ENCODE measurements at places on chromosomes 11 and 22.

DNA sequence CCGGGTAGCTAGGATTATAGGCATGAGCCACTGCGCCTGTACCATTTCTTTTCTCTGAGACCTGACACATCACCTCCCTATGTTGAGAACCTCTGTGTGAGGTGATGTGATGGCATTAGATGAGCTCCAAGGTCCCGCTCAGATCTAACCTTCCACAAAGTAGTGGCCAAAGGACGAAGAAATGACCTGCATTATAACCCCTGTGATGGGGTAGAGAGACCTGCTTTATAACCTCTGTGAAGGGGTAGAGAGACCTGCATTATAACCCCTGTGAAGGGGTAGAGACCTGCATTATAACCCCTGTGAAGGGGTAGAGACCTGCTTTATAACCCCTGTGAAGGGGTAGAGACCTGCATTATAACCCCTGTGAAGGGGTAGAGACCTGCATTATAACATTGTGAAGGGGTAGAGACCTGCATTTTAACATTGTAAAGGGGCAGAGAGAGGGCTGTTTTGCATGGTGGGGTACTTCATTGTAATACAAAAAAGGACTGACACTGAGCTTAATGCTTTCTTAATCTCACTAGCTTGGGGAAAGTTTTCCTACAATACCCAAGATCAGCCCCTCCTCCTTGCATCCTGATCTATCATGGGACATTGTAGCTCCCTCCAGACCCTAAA, 8.5 kb downstream of the MIEF1 start:
- DNase-seq, result no peak

DNA sequence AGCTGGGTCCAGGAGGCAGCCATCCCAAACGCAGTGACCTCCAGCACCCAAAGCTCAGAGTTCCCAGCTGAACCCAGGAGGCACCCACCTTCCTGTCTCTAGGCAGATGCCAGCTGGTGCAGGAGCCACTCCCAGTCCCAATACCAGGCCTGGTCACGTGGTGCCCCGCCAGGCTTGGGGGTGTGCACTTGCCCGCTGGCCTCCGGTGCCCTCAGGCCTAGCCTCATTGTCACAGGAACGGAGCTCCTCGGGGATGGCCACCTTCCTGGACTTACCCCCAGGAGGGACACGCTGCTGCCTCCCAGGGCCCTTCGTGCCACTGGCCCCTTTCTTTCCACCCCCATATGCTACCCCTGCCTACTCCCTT, 4.6 kb downstream of the BID start:
- no peak for DNase-seq

GRCh38 chr11:132318421-132319157, 948.2 kb downstream of the NTM start:
- no peak for DNase-seq

DNA sequence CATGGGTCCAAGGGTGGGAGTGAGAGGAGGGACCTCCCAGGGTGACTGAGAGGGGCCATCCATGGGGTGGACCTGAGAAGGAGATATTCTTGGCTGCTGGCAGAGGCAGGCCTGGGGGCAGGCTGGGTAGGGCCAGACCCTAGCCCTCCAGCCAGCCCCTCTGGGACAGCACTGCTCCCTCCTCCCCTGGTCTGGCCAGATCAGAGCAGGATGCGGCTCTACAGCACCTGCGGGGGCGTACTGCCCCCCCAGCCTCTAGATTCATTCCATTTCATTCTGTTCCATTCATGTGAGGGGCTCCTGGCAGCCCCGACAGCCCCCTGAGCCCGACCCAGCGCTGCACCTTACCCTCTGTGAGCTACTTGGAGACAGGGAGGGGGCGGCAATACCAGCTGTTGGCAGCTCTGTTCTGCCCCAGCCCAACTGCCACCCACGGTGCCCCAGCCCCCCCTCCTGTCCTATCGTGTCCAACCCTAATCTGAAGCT, 34.3 kb upstream of the MYRF start:
- no peak for DNase-seq

DNA sequence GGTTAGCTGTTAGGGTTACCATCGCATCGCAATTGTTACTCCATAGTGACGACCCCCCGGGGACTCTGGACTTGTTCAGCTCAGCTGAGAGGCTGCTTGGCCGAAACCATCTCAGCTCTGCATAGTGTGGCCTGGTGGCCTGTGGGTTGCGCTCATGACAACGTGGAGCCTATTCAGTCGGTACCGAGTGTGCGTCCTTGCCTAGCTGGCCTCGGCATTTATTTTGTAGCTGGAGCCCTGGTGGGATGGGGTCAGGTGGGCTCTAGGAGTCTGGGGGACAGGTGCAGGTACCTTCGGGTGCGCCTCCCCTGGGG, 13.5 kb downstream of the LRP5 start:
- no peak for DNase-seq

- no peak for DNase-seq
These were observed 61.3 kb upstream of the DBX1 start for GRCh38 chr11:20221566-20221965.

DNA sequence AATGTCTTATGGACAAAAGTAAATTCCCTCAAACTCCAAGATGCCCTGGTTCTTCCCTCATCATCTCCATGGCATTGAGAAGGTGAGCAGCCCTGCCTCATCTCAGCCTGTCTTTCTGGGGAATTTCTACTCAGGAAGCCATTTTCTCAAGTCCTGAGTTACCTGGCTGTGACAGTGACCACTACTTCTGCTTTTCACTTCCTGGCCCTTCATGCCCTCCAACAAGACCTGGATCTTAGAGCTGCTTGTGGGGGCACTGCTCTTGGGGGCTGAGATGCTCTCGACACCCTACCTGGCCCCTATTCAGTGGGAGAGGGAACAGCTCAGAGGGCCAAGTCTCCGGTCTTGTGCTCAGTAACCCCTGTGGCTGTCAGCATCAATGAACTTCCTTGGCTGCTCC, 5.5 kb upstream of the IGSF22 start:
- DNase-seq, result no peak

GRCh38 chr11:93905384-93905783, 55.0 kb upstream of the VSTM5 start:
- DNase-seq, result no peak

DNA sequence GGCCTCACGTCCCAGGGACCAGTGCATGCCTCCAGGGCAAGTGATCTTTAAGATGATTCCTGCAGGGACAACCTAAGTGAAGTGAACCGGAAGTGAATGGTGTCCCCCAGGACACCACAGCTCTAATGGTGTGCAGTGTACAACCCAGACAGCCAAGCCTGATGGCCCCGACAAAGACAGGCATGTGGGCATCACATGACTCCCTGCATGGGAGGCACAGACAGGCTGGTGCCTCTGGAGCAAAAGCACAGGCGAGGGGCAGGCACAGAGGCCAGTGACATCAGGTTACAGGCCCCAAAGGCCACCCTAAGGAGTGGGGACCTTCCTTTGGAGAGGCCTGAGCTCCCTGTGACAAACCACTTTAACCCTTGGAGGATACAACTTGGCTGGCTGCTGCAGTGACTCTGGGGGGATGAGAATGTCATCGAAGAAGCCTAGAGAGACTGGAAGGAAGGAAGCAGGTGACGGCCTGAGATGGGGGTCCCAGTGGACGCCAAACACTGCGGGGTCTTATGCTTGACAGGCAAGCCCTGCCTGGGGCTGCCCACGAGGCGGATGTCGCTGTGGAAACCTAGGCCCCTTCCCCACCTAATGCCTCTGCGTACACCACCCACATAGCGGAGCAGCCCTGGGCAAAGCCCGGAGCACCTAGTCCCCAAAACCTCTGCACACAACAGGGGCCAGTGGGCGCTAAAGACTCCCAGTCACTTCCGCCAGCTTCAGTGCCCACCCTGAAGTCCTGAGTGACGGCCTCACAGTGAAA, 12.4 kb downstream of the POLR3H start:
- no peak for DNase-seq

DNA sequence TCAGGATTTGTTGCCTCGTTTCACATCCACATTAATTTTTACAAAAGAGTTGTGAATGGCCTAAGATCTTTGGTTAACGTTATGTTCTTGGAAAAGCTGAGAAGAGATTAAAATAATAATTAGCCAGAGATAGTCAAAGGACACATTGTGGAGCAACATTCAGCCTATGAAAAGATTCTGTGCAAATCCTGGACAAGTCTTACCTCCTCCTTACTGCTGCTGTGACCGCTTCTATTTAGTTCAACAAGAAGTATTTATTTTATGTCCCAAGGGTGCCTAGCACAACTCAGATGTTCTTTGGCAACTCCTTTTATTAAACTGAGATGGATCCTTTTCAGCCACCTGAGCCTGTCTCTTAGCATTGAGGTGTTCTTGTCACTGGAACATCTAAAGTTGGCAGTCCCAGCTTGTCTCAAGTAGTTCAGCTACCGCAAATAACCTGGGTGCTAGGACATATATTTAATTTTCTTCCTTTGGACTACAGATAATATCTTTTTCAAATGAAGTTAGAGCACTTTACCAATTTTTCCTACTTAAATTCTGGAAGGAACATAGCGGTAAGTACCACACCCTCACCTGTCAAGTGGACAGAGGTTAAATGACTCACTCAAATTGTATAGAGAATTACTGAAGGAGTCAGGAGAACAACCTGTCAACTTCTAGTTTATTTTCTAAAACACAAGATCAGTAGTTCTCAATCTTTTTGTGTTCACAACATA, 80.5 kb upstream of the CHRM4 start:
- no peak for DNase-seq

GRCh38 chr11:60777572-60777971, 7.6 kb upstream of the MS4A10 start:
- DNase-seq, result no peak

- DNase-seq, result no peak
These were observed 17.3 kb downstream of the KCTD17 start for GRCh38 chr22:37068859-37069258.

DNA sequence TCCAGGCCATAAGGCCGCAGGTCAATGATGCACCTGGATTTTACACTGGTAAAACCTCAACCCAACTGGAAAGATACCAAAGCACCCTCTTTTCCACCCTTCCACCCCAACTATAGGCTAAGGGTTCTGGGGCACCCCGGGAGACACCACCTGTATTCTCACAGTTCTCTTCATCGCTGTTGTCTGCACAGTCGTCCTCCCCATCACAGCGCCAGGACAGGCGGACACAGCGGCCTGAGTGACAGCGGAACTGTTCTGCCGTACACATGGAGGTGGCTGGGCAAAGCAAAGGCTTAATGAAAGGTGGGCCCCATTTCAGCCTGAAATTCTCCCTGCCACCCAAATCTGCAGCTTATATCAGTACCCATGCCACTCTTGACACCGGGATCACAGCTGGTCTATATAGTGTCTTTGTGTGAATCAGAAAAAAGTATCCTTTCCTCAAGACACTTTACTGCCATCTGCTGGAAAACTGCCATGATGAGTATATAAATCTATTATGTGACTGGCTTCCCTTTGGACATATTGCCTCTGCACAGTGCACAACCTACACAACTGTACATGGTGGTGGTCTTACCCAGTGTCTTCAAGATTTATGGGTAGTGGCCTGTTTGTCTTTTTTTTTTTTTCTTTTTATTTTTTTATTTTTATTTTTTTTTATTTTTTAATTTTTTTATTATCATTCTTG, 21.5 kb downstream of the LRP4 start:
- no peak for DNase-seq

- no peak for DNase-seq
These were observed 33.6 kb downstream of the ASRGL1 start for GRCh38 chr11:62370743-62371440.

GRCh38 chr22:23685205-23685784, 5.5 kb upstream of the RGL4 start:
- no peak for DNase-seq

- DNase-seq, result peak; percentile 64
These were observed 12.1 kb downstream of the PLAAT5 start for GRCh38 chr11:63478896-63479295.

GRCh38 chr22:39388261-39389011, 11.1 kb upstream of the TAB1 start:
- peak; percentile 89 for DNase-seq

- DNase-seq, result no peak
These were observed 200.6 kb downstream of the CEP164 start for GRCh38 chr11:117528097-117528721.

- DNase-seq, result no peak
These were observed 839.8 kb upstream of the CNTN5 start for GRCh38 chr11:98180921-98181320.

DNA sequence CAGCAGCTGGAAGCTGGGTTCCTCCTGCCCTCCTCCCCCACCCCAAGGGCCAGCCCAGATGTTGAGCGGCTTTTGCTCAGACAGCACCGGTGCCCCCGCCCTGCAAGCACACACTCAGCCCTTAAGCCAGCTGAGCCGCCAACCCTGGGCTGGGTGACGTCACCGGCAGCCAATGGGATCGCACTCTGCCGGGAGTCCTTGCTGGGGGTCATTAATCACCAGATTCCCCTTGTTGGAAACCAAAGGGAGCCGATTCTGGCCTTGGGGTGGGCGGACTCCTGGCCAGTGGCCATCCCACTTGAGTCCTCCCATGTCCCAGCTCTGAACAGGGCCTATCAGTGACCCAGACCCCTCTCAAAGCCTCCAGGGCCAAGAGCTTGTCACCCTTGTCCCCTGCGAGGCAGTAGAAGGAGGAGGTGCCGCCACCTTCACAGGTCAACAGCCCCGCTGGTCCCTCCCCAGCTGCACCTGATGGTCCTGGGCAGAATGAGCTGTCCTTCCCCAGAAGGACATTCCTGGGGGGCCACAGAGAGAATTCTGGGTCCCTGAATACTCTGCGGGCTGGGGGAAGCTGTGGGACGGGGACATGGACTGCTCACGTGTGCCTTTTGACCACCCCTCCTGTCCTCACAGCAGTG, 7.4 kb downstream of the DUSP8 start:
- DNase-seq, result no peak

GRCh38 chr11:44766112-44766971, 39.6 kb downstream of the TSPAN18 start:
- DNase-seq, result no peak

GRCh38 chr11:83813296-83813695, 527.1 kb upstream of the CCDC90B start:
- no peak for DNase-seq

DNA sequence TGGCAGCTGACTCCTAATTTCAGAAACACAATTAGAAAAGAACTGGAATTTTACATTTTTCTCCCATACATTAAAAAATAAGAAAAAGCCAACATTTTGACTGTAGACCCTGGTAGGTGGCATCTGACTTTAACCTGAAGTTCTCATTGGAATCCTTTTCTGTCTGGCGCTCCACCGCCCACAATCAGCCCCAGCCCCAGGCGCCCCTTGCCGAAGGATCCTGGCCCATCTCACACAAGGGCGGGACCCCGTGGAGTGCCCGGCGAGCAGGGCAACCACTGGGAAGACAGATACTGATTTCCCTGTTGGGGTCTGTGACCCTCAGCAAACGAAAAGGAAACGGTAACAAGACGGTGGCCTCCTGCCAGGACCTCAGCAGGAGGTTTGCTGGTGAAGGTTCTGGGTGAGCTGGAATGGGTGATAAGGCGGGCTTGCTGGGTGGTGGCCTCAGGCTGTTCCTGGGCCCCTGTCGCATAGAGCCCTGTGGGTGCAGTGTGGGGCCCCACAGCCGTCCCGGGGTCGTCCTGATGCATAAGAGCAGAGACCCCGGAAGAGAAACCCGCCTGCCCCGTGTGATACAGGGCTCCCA, 15.7 kb downstream of the TSPO start:
- no peak for DNase-seq

GRCh38 chr22:44576311-44577260, 78.6 kb upstream of the RTL6 start:
- DNase-seq, result no peak

GRCh38 chr11:33996498-33997454, 54.8 kb upstream of the CAPRIN1 start:
- peak; percentile 37 for DNase-seq

Data from GM18507 (cell line).